ENCODE measurements at places on chromosomes 2 and 18.

DNA sequence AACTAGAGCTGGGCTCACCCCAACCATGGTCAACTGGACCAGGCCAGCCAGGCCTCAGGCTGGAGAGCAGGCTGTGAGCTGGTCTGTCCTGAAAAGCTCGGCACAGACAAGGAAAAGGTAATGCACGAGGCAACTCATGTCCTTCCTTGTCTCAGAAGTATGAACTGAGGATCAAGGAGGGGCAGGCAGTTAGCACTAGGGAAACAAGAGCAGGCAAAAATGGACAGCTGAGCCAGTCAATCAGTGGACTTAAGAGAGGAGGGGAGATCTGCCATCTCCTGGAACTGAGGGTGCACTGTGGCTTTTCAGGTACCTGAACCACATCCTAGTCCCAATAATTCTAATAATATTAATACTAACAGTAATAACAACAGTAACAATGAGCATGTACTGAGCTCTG is 20.6 kb upstream of the WIPF1 start:
- DNase-seq, result no peak

DNA sequence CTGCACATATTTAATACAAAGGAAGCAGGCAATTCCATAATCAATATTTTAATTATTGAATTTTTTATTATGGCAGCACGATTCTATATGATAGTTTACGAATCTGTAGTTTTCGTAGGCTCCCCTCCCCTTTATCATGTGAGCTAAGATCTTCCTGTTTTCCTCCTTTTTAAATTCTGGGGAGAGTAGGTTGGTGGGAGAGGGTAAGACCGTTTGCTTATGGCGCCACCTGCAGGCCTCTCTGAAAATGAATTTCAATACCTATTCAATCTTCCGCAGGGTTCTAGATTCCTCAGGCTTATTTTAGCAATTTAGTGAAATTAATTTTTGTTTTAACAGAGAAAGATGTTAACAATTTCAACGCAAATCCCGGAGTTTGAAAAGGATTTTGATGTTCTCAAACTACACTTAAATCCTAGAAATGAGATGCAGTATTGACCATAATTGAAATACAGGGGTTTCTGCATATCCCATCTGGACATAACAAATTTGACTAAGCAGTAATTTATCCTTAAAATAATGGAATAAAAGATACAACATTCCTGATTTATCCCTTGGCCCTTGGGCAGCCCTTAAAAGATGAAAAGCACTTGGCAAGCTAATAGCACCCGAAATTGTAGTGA is 12.8 kb upstream of the GBX2 start:
- no peak for DNase-seq

DNA sequence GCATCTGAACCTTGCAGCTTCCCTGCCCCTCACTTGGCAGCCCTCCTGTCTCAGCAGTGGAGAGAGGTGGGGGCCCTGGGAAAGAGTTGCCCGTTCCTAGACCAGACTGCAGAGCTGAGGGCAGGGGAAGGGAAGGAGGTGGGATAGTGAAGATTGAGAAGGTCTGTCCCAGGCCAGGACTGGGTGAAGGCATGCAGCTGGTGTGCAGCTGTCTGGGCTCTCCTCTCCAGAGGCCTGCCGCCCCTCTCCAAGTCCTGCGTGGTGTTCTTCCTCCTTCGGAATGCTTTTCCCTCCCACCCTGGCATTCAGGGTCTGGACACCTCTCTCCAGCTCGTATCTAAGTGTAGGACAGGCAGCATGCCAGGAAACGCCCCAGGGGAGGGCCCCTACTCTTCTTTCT is 323.5 kb downstream of the CELF4 start:
- DNase-seq, result no peak

- no peak for DNase-seq
Measured at GRCh38 chr2:214995926-214996670, 142.3 kb downstream of the ABCA12 start.

DNA sequence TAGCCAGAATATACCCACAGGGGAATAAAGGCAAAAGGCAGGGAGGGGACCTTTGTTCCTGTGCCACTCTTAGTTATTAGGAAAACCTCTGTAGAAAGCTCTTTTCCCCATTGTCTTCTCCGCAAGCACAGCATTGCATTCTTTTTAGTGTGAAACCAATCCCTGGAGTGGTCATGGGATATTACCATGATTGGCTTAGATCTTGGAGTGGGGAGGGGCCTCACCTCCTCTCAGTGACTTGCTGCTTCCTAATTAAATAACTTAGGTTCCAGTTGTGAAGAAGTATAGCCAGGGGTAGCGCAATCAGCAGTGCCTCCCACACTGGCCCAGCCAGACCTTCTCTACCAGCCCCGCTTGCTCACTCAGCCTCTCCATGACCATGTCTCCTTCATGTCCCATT is 49.9 kb upstream of the AFF3 start:
- DNase-seq, result no peak

DNA sequence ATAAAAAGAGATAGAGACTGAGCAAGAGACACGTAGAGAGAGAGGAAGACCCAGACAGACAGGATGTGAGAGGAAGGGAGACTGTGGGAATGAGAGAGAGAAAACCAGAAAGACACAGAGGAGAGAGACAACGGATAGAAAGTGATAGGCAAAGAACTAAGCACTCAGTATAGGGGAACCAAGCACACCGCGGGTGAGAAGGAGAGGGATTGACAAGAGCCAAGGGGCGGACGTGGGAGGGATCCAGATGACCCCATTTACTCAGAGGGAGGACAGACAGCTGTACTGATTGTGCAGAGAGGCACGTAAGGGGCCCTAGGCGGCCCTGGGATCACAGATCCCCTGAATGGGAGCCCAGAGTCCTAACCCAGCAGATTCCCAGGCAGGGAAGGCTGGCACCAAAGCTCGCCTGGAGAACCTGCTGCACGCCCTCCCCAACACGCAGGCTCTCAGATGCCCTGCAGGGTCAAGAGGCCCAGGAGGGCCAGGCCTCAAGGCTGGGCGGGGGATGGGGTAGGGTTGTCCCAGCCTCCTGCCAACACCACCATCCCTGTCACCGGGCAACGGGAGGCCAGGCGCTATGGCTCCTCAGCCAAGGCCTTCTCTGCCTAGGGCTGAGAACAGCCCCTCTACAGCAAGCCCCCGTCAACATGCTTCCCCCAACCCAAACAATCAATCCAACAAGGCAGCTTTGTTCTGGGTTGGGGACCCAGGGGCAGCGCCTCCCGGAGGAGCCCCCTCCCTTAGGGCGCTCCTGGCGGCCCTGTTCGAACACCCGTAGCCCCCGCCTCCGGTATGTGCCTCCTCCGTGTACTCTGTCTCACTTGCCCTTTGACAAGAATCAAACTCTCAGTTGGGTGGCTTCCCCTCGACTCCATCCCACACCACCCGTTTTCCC is 579 bp downstream of the LOXL3 start:
- no peak for DNase-seq

GRCh38 chr2:72261076-72261475 is 113.4 kb upstream of the CYP26B1 start:
- no peak for DNase-seq

DNA sequence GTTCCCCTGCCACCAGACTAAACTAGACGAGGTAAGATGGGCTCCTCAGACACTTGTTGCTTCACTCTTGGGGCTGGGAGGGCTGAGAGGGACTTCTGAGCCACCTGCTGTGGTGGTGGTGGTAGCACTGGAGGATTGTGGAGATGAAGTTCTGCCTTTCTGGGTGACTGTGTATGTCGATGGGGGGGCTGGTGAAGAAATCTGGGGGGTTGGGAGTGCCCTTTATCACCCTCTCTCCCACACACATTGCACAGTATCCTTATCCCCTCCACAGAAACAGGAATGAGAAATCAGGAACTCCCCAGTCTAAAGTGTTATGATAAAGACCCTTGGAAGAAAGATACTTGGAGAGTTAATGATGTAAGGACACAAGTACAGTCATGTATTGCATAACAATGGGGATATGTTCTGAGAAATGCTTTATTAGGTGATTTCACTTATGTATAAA is 38.5 kb downstream of the HK2 start:
- DNase-seq, result no peak

- no peak for DNase-seq
Measured at GRCh38 chr2:16773080-16773713, 107.6 kb upstream of the CYRIA start.

GRCh38 chr2:218517434-218518206 is 50.5 kb downstream of the USP37 start:
- no peak for DNase-seq

GRCh38 chr2:120934574-120935338 is 199.1 kb downstream of the GLI2 start:
- DNase-seq, result no peak

DNA sequence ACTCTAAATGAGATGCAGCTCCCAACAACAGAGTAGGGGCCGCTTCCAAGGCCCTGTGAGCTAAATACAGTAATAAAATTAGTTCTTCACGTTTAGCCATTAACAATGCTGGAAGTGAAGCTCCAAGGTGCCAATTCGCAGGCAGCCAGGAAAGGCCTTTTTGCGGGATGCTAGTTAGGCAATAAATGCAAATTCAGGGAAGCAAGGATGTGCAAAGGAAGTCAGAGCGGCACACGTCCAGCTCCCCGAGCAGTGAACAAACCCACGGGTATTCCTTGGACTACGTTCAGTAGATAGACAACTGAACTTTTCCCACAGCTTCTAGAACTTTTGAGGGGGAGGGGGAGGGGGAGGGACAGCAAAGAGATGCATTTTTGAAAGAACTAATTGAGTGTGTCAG is 6.9 kb downstream of the ZNF516 start:
- no peak for DNase-seq

DNA sequence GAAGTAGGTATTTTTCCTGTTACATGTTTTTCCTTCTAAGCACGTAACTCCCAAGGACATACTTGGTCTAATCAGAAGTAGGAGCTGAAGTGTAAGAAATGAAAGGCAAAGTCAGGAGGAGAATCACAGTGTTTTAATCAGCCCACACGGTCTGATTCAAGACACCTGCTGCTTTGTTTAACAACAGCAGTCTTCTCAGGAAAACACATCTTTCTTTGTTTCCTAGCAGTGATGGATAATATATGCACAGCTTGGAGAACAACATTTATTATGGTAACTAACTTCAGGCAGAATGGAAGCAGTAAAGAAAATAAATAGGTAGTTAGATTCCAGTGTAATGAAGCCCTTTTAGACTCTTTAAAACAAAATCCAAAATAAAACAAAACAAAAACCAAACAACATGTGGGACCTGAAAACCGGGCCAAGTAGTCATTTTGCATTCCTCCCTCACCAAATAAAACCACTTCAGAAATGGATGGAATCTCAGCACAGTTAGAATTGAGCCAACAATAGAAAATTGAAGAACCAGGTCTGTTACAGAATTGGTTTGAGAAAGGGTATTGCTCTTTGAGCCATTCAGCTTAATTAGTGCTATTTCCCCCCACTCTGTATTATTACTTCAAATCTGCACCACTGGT is 61.1 kb upstream of the UGP2 start:
- no peak for DNase-seq

DNA sequence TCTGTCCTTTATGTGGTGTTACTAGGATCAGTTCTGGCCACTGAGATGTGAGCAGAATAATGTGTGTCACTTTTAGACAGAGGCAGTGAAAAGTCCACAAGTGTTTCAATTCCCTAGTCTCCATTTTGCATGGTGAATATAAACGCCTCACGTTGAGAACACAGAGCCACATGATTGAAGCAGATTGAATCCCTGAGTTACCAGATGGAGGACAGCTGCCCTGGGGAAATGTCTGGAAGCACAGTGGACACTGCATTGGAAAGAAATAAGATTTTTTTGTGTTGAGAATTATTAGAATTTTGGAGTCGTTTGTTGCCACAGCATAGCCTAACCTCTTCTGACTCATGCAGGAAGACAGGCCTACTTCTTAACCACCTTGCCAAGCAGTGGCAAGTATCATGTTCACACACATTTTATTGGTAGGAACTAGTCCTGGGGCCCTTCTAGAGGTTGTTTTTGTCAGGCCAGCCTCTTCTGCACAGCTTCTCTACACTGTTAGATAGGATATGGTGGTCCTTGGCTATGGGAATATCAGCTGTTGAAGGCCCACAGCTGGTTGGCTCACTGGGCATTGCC is 188.6 kb downstream of the TMEM182 start:
- DNase-seq, result no peak

GRCh38 chr2:94762600-94762999 is 108.6 kb upstream of the TEKT4 start:
- no peak for DNase-seq

DNA sequence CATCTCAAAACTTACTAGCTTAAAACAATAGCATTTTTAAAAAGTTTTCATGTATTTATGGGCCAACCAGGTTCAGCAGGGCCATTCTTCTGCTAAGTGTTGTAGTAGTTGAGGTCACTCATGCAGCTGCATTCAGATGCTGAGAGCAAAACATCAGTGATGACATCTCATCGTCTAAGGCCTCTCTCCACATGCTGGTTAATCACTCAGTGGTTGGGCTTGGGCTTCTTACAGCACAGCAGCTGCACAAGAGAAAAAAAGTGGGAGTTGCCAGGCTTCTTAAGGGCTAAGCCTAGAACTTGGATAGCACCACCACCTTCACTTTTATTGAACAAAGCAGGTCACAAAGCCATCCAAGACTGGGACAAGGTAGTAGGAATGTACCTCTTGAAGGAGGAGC is 190.3 kb downstream of the IRS1 start:
- DNase-seq, result no peak

DNA sequence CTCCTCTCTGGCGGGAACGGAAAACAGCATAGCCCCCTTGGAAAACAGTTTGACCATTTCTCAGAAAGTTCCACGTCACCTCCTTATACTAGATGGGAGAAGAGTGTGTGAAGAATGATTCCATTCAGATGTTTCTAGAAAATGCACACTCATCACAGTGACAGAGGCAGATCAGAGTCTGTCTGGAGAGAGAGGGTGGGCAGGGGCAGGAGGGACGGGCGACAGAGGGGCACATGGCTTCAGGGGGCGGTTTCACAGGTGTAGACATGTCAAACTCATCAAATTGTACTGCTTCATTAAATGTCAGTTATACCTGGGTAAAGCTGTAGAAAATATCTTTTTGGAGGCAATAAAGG is 88.8 kb upstream of the TAF1B start:
- DNase-seq, result no peak

DNA sequence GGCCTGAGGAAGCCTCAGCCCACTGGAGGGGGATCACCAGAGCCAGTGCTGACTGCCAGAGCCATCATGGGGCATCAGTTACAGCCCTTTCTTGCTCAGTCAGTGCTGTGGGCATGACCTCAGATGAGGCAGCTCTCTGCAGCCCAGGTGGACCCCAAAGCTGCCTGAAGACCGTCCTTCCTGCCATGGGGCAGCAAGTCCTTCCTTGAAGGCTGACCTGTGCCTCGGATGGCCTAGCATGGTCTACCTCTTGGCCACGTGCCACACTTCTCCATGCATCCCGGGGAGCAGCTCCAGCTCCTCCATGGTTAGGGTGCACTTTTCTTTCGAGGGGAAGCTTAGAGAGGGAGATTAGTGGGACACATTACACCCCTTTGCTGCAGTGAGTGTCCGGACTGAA is 233.4 kb downstream of the VAPA start:
- DNase-seq, result no peak

DNA sequence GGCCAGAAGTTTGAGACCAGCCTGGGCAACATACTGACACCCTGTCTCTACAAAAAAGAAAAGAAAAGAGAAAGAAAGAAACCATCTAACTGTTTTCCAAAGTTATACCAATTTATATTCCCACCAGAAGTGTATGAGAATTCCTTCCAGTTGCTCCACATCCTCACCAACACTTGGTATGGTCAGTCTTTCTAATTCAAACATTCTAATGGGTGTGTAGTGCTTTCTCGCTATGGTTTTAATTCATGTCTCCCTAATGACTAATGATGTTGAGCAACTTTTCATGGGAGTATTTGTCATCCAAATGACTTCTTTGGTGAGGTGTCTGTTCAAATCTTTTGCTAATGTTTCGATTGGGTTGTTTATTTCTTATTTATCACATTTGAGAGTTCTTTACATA is 10.5 kb upstream of the B3GNT7 start:
- DNase-seq, result no peak

GRCh38 chr2:163610817-163611556 is 124.8 kb downstream of the FIGN start:
- no peak for DNase-seq
